ENCODE measurements at places on chromosomes 4 and X.

DNA sequence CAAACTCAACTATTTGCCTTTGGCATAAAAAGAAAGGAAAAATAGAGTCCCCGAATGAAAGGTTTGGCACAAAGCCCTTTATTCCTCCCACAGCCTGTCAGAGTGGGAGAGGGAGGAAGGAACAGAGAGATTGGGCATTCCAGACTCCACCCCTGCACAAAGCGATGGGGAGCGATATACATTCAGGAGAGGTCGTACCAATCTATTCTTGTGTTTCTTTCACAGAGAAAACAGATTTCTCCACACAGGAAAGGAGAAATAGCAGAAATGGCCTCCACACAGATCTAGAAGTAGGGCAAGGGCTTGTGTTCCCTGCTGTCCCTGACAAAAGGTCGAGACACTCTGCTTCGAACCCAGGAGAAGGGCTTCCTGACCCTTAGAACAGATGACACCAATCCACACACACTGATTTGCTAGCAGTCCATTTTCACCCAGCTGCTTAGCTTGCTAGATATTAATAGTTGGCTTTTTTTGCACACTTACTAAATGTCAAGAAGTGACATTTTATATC, 197.4 kb downstream of the MAML3 start:
- peak; percentile 22 for DNase-seq

DNA sequence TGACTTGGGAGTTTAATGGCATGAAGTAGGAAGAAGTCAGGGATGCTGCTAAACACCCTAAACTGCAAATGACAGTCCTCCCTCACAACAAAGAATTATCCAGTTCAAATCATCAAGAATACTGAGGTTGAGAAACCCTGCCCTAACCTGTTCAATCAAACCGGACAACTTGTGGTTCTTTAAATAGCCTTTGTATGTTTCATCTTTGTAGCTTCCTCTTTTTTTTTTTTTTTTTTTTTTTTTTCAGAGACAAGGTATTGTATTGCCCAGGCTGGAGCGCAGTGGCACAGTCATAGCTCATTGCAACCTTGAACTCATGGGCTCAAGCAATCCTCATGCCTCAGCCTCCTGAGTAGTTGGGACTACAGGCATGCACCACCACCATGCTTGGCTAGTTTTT, 52.5 kb upstream of the TTC29 start:
- no peak for DNase-seq

- DNase-seq: no peak
Measured at GRCh38 chr4:130124066-130124465, 1028.1 kb downstream of the C4orf33 start.

GRCh38 chr4:47686294-47686872, 151.5 kb downstream of the CORIN start:
- no peak for DNase-seq

- peak; percentile 73 for DNase-seq
Measured at GRCh38 chrX:53684415-53685192, 1.9 kb downstream of the HUWE1 start.

- DNase-seq: no peak
Measured at GRCh38 chr4:160194716-160195115, 1091.8 kb downstream of the RAPGEF2 start.
